Left renal pelvis (tissue), 4 donors: ENCODE measurements at places on chromosomes 13 and 19.

DNA sequence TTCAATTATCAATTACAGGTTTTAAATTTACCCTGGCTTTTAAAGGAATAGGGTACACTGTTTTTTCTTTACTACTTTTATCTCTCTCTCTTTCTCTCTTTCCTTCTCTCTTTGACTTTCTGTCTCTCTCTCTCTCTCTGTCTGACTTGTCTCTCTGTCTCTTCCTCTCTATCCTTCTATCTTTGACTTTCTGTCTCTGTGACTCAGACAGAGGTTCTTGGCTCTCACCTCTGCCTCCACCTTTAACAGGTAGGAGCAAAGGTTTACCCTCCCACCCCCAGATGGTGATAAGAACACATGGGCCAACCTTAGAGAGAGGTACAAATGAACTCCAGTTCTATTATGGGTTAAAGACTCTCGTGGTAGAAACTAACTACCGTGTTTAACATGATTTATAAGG is 20.3 kb upstream of the FAM124A start:
- DNase-seq = no peak

DNA sequence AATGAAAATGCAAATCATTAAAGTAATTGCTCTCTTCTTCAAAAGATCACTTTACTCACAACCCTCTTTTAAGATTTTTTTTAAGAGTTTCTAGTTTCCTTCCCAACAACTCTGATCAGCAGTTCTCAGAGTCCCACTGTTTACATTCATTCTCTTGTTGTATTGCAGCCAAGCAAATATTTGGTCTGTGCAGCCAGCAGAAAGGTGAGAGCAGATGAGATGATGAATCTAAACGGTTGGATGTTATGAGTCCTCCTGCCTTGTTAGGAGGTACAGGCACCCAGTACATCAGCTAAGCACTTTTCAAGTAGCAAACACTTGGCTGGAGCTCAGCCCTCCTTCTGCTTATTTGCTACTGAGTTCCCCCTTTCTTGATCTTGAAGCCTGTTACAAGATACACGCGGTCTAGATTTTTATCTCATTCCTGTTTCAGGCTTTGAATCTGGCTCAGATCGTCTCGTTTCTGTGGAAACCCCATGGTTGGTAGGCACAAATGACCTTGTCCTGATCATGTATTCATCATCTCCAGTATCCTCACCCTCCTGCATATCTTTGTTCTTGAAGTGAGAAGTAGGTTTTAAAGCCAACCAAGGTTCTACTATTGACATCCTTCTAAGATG is 300.7 kb downstream of the DCT start:
- no peak for DNase-seq

DNA sequence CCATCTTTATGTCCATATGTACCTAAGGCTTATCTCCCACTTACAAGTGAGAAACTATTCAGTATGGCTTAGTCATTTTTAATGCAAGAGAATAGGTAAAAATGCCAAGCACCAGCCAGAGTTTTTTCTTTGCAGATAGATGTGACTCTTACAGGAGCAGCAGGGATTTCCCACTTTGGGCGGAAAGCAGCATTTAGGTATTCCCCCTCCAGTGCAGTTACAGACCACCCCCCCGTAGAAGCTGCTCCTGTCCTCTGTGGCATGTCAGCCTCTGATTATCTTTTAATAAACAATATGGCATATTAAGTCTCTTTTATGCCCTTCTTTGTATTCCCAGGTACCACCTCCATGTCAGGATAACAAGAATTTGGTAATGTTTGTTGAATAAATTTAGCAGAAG is 24.7 kb upstream of the USPL1 start:
- DNase-seq = no peak

GRCh38 chr13:105642511-105642958 is 892.9 kb downstream of the EFNB2 start:
- DNase-seq = no peak

- DNase-seq = no peak
Measured at GRCh38 chr19:6101291-6101825, 8.9 kb downstream of the RFX2 start.

- no peak for DNase-seq
Measured at GRCh38 chr13:22073718-22074117, 402.8 kb downstream of the FGF9 start.

GRCh38 chr19:52664461-52664860 is 26.3 kb upstream of the ZNF83 start:
- no peak for DNase-seq

GRCh38 chr19:48615231-48616040 is 560 bp upstream of the FAM83E start:
- DNase-seq = no peak

- DNase-seq = no peak
Measured at GRCh38 chr13:31008400-31009115, 76.1 kb downstream of the TEX26 start.

GRCh38 chr19:49746206-49746958 is 16.7 kb downstream of the TSKS start:
- no peak for DNase-seq

DNA sequence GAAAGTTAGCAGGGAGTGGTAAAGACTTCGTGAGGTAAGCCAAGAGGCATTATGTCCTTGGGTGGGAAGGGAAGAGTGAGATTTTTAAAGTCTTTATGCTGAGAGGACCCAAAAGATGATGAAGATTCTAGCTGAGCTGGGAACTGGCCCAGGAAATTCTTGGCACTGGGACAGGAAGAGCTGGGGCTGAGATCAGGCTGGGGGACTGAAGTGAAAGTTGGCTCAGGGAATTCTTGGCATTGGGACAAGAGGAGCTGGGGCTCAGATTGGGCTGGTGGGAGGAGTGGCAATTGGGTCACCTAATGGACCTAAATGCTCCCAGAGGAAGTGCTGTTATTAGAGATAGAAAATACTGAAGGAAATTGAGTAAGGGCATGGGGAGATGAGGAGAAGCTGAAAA is 8.8 kb downstream of the SCEL start:
- DNase-seq = no peak

DNA sequence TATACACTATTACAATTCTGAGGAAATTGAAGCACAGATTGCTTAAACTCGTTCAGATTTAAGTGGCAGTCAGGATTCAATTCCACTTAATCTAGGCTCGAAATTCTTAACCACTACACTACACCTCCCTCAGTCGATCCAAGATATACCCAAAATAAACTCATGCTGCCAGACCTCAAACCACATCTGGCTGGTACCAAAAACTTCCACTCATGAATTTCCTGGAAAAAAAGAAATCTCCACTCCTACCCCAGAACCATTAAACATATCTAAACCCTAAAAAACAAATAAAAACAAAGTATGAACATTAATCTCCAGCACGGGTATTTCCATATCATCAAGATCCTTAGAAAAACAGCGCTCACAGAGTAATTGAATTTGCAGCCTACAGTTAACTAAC is 1.1 kb downstream of the ZFP30 start:
- no peak for DNase-seq

DNA sequence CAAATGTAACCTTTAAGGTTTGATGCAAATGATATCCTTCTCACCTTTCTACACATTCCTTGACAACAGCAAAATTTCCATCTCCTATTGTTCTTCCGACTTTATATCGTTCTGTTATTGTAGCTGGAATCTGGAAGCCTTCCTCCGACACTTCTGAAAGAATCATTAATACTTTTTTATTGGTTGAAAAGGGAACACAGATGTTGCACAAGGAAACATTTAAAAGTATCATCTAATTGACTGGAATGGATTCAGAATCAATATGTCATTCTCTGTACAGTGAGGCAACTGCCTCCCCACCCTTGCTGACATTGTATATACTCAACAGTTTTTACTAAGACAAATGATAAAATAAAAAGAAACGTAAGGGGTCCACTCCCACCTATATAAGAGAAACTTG is 295.2 kb downstream of the DCLK1 start:
- DNase-seq = no peak

DNA sequence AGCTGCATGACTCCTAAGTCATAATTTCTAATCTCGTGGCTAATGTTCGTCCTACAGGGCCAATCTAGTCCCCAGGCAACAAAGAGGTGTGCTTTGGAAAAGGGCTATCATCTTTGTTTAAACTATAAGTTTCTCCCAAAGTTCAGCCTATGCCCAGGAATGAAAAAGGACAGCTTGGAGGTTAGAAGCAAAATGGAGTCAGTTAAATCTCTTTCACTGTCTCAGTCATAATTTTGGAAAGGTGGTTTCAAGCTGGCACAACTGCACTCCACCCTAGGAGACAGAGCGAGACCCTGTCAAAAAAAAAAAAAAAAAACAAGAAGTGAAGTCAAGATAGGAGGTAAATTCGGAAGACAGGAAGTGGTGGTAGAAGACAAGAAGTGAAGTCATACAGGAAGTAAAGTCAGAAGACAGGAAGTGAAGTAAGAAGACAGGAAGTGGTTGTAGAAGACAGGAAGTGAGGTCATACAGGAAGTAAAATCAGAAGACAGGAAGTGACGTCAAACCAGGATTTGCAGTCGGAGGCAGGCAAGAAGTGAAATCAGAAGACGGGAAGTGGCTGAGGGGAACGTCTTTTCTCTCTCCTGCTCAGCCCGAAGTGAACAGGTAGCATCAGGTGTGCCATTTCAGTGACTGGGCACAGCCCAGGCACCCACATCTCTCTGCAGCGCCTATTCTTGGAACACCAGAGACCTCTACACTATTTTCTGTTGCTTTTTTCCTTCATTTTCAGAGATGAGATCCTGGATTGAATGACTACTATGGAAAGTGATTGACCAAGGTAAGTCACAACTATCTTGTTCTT is 32.2 kb downstream of the GP6 start:
- peak; percentile 31 for DNase-seq

DNA sequence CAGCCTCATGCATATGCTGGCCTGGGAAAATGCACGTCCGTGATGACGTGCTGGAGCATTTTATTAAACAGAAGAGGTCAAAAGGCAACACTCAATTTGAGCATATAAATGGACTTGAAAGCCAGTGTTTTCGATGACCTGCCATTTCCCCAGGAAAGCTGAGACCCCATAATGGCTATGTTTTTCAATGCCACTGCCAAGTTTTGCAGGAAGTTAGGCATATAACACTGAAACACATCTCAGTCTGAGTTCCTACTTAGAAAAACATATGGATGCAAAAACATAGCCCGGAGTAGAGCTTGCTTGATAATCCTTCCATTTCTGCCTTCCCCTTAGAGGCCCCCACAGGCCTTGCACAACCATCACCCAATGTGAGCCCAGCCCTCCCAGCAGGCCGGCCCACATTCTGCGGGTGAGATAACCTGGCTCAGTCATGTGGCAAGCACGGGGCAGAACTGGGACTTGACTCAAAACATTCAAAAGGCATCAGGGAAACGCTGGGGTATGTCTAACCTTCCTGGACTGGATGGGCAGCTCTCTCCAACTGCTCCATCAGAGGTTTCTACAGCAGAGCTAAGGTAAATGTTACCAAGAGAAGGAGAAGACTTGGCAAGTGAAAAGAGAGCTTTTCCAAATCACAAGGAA is 24.9 kb downstream of the EPS15L1 start:
- no peak for DNase-seq

GRCh38 chr19:28569132-28570131 is 643.5 kb downstream of the UQCRFS1 start:
- no peak for DNase-seq

- DNase-seq = peak; percentile 12
Measured at GRCh38 chr13:81171065-81171647, 830.2 kb upstream of the SPRY2 start.

GRCh38 chr19:1674293-1674679 is 21.9 kb upstream of the TCF3 start:
- no peak for DNase-seq

GRCh38 chr19:10431943-10432735 is 11.8 kb downstream of the PDE4A start:
- DNase-seq = no peak
